ENCODE measurements at places on chromosomes 1 and 21.

GRCh38 chr1:201026836-201027235 is 3.3 kb upstream of the KIF21B start:
- DNase-seq, result no peak

DNA sequence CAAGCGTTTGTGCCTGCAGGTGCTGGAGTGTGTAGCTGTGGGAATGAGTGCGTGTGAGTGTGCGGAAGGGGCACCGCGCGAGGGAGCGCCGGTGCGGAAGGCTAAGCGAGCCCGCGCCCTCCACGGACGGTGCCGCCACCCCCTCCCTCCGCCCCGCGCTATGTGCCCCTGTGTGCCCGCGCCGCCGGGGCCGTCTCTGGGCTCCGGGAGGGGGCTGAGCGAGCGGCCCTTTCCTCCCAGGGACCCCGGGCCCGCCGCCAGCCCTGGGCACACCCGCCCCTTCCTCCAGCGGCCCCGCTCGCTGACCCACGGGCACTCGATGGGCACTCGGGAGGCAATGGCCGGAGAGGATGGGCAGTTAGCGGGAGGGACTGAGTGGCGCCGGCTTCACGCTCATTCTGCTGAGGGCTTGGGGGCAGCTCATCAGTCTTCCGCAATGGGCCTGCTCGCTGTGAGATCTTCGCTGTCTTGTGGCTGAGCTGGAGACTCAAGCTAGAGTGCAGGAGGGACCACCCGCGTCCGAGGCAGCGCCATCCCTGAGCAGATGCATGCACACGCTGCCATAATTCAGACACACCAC is 8.6 kb upstream of the ADGRB2 start:
- no peak for DNase-seq

GRCh38 chr1:165467706-165468105 is 22.8 kb upstream of the RXRG start:
- DNase-seq, result no peak

GRCh38 chr1:20119347-20119746 is at the start of gene PLA2G2D:
Gene PLA2G2D (minus strand): TSS chr1:20119536. CDS start chr1:20119498, 38 bp downstream.
- no peak for DNase-seq

- no peak for DNase-seq
These were observed 6.9 kb downstream of the PLXNA2 start for GRCh38 chr1:208237241-208237640.

GRCh38 chr1:11697188-11697892 is 5.8 kb downstream of the DRAXIN start:
- no peak for DNase-seq

DNA sequence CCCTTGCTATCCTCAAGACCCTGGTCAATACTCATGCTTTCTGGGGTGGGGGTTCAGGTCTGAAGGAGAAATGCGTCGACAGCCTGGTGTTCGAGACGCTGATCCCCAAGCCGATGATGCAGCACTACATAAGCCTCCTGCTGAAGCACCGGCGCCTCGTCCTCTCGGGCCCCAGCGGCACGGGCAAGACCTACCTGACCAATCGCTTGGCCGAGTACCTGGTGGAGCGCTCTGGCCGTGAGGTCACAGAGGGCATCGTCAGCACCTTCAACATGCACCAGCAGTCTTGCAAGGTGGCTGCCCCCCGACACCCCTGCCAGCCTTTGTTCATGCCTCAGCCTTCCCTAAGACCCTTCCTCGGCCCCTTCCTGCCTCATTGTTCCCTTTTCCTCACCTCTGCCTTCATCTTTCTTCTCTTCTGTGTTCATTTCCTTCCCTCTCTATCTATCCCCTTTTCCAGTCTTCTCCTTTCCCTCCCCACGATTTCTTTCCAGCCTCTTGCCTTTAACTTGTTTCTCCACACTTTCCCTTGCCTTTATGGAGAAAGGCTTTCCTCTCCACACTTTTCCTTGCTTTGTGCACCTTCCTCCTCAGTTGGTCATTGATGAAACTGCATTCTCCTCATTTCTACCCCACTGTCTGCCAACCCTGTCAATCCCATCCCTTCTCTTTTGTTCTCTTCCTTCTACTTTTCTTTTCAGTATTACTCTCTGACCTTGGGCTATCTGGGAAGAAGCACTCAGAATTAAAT is 18.3 kb upstream of the IPO9 start:
- DNase-seq, result no peak

DNA sequence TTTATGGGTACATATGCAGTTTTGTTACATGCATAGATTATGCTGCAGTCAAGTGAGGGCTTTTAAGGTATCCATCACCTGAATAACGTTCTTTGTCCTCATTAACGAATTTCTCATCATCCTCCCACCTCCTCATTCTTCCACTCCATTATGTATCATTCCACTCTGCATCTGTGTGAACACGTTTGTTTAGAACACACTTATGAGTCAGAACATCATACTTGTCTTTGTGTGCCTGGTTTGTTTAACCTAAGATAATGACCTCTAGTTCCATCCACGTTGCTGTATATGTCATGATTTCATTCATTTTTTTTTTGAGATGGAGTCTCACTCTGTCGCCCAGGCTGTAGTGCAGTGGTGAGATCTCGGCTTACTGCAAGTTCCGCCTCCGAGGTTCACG is 6.7 kb upstream of the MPC2 start:
- DNase-seq, result no peak

DNA sequence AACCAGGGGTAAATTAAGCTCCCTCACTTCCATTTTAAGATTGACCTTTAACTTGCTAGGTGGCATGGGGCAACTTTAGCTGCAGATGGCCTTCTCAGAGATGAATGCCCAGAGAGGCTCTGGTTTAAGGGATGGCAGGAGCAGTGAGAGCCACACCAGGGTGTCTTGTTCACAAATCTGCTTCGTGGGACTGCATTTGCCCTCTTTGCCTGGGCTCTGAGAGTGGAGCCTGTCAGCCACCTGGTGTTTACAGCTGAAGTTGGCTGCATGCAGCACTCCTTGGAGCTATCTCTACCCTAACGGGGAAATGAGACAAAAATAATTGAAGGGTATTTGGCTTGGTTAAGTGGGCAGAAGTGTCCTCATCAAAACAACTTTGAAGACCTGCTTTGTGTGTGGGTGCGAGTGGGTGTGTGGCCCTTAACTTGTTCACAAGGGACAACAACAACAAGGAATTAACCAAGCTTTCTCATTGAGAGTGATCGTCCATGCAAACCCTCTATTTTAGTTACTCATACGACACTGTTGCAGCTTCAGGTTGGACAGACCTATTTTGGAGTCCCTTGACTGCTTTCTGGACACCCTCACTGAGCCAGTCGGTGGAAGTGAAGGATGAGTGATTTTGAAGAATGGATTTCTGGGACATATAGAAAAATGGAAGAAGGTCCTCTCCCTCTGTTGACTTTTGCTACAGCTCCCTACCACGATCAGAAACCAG is 29.8 kb downstream of the PGM1 start:
- no peak for DNase-seq

DNA sequence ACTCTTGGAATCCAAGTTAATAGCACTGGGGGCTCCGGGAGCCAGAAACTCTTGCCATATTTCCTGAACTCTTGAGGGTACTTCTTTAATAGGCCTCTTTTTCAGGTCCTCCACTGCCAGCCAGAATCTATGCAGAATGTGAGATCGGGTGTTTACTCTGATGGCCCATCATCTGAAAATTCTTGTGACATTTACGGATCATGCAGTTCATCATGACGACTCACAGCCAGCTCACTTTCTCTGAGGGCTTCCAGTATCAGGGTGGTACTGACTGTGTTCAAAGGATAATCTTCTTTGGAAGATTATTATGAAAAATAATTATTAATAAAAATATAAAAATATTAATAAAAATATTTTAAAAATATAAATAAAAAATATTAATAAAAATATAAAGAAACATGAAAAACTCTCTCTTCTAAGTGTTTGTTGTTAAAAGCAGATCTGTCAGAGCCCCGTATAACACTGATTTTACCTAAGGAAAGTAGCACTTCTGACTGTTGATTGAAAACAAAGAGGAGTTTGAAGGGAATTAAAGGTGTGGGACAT is 194.3 kb upstream of the GREM2 start:
- no peak for DNase-seq

- DNase-seq, result no peak
These were observed 17.6 kb downstream of the TRAF5 start for GRCh38 chr1:211344152-211344618.

GRCh38 chr1:213366141-213366831 is 315.2 kb downstream of the RPS6KC1 start:
- no peak for DNase-seq

- DNase-seq, result no peak
These were observed 42.0 kb upstream of the RIPK4 start for GRCh38 chr21:41808846-41809245.

DNA sequence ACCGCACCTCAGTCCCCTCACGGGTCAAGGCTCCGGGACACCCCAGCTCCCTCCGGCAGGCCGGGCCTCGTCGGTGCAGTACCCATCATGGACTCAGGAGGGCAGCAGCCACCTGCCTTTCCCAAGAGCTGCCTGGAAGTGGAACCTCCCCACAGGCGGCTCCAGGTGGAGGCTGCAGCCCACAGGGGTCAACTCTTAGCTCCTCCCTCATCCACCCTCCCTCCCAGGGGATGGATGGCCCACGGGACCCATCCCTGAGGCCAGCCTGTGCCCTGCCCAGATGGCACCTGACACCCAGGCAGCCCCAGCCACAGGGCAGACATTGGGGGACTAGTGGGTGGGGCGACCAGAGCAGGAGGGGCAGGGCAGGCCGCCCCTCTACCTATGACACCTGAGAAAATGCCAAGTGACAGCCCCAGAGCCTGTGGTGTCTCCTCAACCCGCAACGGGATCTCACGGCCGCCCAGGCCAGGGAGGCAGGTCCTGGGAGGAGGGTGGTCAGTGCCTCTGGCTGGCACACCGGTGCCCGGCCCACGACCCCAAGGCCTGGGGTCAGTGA is 1.2 kb upstream of the ARHGEF16 start:
- DNase-seq, result no peak

DNA sequence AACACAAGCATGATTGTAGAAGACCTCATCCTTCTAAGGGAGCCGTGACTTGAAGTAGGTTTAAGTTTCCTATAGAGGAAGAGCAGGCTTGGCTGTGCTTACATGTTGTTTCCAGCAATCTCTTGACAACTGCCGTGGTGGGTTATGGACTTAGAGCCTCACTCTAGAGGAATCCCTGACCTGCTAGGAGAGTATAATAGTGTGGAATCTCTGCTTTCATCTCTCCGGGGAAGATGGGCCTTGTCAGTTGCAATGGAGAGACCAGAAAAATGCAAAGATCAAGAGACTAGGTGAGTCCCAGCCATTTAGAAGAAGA is 137.6 kb downstream of the MIS18A start:
- DNase-seq, result no peak

DNA sequence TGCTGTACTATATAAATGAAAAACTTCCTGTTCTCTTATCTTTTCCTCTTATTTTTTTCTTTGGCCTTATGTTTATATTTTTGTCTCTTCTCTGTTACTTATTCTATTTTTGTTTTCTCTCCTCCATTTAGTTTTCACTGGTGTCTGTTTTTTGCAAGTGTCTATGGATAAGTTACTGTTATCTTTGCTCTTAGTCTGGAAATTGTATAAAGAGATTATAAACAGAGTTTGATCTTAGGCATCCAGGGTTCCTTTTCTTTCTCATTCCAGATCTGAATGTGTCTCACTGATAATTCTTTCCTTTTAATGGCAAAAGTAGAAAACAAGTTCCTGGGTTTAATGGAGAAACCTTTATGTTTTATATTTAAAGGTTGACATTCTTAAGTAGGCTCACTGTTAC is 34.5 kb downstream of the MAN1A2 start:
- DNase-seq, result no peak

- no peak for DNase-seq
These were observed 15.3 kb downstream of the NAV1 start for GRCh38 chr1:201554190-201554600.

GRCh38 chr1:232561381-232561780 is 68.6 kb downstream of the SIPA1L2 start:
- DNase-seq, result no peak

DNA sequence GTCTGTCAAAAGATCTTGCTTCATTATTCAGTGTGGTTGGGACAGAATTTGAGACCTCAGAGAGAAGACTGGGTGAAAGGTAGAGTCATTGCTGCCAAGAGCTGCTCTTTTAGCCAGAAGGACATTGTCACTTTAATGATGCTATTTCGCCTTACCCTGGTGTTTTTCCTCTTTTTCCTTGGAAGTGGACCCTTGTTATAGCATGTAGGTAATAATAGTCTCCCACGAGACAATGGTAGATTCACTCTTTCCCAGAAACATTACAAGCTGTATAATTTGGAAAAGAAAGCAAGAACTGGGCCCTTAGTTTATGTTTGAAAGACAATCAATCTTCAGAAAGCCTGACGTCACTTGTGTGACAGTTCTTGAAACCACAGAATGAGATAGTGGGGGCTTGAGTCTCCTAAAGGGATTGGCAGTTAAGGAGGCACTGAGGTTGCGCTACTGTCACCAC is 3.8 kb downstream of the SERTAD4 start:
- DNase-seq, result no peak

DNA sequence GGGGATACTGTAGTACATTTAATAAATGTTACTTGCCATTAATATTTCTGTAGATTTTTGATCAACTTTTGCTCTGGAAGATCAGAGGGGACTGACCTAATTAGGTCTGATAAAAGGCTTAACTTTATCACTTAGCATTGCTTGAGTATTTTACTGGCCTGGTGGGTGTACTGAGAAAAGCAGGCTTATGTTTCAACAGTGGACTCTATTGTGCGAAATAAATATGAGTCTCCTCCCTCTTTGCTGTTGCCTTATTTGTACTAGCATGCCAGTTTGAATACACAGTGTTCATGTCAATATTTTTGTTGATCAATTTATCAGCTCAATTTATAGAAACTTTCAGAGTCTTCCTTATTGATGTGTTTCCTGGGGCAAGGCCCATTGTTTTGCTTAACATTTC is 49.1 kb downstream of the EBNA1BP2 start:
- DNase-seq, result no peak

GRCh38 chr1:111139324-111139955 is 453 bp downstream of the DRAM2 start:
- no peak for DNase-seq

DNA sequence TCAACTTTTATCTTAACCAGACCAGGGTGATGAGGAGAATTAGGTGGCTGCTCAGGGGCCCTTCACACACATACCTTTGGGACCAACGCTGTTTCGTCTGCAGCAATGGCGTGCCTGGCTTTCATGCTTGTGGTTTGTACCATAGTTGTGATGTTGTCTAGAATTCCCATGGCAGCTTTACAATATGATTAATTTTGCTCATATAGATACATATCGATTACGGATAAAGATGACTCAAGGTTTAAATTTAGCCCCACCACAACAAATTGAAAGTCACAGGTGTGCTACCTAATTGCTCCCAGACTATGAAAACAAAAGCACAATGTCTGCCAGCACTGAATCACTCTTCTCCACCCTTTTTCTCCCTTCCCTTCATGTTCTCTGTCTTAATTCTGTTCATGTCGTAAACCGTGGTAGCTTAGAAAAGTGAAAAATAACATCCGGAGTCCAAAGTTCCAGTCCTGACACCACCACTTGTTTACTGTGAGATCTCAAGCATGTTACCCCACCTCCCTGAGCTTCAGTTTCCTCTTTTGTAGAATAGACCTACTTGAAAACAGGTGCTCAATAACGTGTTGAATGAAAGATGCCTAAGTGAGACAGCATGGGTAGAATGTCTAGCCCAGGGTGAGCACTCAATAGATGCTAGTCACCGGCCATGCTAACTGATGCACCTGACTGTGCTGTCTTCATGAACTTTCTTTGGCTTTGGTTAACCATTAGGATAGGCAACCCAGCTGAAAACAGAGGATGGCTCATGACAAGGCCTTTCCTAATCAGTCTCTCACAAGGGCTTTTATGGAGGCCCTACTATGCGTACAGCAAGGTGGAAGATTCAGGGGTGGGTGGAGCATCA is 22.1 kb upstream of the JUN start:
- no peak for DNase-seq
